ENCODE measurements at places on chromosomes 6 and 20.

DNA sequence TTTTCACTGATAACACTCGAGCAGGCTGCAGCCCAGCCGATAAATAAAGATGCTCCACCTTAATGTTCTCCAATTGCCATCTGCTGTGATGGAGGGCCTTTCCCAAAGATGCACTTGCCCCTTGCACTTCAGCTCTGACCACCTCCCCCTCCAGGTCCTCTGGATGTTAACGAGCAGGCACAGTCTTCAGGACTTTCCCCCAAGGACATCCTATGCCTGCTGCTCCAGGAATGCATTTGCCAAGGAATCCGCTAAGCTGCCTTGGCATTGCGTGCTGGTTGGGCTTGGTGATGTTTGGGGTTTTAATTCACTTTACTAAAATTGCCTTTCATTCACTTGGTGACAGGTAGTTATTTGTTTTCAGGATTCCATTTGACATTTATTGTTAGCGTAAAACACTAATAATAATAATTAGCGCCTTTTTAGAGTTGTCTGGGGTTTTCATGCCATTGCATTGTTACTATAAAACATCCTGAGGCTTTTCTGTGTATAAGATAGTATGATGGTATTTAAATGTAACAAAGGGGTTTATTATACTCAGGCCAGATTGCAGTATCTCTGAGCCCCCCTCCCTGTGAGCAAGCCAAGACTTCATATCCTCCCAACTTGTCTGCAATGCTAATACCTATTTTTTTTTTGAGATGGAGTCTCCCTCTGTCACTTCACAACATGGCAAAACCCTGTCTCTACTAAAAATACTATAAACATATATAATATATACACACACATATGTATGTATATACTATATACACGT lies 66.7 kb upstream of the TSHZ2 start:
- DNase-seq: no peak

DNA sequence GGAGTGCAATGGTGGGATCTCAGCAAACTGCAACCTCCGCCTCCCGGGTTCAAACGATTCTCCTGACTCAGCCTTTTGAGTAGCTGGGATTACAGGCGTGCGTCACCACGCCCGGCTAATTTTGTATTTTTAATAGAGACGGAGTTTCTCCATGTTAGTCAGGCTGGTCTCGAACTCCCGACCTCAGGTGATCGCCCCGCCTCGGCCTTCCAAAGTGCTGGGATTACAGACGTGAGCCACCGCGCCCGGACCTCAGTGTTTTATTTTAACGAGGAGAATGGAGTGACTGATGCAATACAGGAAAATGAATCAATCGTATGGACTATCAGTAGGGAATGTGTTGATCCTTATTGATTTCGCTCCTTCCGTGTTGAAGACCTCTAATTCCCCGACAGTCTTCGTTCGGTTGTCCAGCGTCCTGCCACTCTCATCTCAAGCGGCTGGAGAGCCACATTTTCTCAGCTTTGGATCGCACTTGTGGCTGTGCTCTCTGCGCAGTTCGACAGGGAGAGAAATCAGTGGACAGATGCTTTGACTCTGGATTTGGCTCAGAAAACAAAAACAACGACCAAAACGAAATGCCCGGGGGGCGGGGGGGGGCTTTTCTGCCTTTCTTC lies 166.2 kb downstream of the TRIM27 start:
- DNase-seq: peak; percentile 3

DNA sequence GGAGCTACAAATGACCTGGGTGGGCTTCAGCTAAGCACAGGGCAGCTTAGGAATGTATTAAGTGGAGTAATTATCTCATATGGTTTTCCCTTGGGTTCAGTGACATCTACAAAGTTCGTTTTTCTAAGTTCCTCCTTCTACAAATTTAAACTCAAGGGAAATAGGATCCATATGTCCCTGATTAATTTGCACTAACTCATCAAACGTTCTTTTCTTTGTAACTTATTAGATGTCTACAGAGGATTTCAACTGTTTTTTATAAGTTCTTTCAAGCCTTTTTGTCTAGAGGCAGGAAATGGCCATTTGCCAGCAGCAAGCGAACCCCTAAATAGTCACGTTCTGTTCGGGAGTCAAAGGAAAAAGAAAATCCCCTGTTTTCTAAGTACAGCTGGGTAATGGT lies 1060.3 kb downstream of the KIF16B start:
- DNase-seq: no peak

GRCh38 chr6:29678114-29678513 lies 2.8 kb downstream of the ZFP57 start:
- no peak for DNase-seq

GRCh38 chr6:104214901-104215300 lies 644.8 kb downstream of the HACE1 start:
- DNase-seq: no peak
